ENCODE measurements at places on chromosomes 1 and 21. TPM values are rescaled to one million over a fixed set of nuclear protein-coding genes. Genes with fewer than 3 reads are reported as not detected.

DNA sequence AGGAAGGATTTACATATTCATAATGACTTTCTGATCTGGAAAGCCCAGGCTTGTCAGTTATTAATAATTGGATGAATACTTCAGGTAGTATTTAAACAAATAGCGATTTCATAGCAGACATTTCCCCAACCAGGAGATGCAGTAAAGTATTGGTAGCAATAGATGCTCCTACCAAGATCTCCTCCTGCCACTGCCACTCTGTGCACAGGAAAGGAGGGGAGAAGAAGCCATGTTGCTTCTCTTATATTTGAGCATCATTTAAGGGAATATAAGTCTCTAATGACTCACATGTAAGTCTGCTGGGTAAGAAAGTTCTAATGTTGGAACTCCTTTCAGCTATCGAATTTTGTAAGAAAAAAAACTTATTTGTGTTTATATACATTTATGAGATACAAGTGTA is 420 bp upstream of the IFI16 start:
- no peak for DNase-seq

GRCh38 chr1:30950700-30951099 is 42.1 kb upstream of the SDC3 start:
- DNase-seq, result no peak

DNA sequence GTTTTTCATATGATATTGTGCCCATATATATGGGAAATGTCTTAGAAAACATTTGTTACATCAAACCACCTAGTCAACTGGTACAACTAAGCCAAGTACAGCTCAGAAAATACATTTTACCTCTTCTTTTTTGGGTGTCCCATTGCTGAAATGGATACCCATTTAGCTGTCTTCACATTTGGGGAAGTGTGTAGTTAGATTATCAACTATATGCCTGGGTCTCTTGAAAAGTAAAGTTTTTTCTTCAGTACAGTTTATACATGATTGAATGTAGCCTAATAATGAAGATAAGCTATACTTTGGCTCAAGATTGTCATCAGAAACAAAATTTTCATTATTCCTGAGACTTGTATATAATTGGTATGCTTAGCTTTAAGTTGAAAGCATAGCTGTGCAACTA is 2.0 kb downstream of the AGO3 start:
- no peak for DNase-seq

GRCh38 chr21:42405064-42406013 is 1.6 kb downstream of the UBASH3A start:
- no peak for DNase-seq

DNA sequence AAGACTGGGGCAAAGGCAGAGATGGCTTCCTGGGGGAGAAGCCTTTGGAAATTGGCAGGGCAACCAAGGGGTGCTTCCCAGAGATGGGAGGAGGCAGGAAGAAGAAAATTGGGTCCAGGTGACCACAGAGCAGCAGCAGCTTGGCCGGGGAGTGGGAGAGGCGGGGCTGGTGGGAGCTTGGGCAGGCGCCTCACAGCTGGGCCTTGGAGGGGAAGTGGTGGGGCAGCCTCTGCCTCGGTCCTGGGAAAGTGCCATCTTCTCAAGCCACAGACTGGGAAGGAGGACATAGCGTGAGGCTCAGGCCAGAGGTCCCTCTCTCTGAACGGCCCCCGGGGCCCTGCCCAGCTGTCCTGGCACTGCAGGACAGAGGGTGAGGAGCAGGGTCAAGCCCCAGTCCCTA is 24.0 kb upstream of the WASF2 start:
- no peak for DNase-seq

DNA sequence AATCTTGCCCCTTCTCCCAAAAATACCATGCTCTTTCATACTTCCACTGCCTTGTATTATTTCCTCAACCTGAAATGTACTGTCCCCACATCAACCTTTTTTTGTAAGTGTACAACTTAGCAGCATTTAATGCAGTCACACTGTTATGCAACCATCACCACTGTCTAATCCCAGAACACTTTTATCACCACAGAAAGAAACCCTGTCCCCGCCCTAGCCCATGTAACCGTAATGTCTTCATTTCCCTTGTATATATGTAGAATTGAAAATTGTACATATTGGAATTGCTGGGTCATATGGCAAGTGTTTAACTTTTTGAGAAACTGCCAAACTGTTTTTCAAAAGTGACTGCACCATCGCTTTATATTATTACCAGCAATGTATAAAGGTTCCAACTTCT is 37.4 kb downstream of the PTP4A2 start:
- no peak for DNase-seq

DNA sequence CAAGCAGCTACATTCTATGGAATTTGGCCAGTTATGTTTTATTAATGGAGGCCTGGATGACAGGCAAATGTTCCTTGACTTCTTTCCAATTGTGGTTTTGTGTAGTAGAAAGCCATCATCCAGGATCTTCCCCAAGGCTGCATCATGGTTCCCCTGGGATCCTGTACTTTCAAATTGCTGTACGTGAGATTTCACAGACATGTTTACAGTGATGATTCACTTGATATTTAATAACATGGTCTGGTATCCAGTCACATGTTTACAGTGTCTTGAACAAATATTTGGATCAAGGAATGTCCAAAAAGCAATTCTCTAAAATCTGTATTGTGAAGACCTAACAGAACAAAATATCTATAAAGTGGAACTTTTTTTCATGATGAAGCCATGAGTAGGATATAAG is 68.3 kb upstream of the ST6GALNAC3 start:
- DNase-seq, result no peak

GRCh38 chr1:205667909-205668643 is 12.2 kb downstream of the SLC45A3 start:
- DNase-seq, result no peak

DNA sequence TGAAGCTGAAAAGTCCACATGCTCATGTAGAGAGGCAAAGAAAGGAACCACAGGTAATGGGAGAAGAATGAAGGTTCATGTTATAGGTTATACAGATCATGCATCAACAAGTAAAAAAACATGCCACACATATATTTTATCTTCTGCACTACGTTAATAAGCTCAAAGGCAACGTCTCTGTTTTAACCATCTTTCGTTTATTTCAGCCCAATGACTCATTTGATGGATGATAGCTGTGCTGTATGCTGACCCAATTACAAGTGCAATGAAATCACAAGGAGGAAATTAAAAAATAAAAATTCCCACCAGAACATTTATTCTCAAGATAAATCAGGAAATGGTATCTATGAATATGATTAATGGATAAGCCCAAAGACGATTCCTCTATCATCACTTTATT is 24.6 kb downstream of the XCL1 start:
- DNase-seq, result no peak

GRCh38 chr1:172946814-172947507 is 103.8 kb downstream of the TNFSF18 start:
- DNase-seq, result no peak

- no peak for DNase-seq
Measured at GRCh38 chr1:30485072-30485471, 238.3 kb downstream of the MATN1 start.

- DNase-seq, result no peak
Measured at GRCh38 chr1:205480349-205480985, 24.0 kb upstream of the CDK18 start.

DNA sequence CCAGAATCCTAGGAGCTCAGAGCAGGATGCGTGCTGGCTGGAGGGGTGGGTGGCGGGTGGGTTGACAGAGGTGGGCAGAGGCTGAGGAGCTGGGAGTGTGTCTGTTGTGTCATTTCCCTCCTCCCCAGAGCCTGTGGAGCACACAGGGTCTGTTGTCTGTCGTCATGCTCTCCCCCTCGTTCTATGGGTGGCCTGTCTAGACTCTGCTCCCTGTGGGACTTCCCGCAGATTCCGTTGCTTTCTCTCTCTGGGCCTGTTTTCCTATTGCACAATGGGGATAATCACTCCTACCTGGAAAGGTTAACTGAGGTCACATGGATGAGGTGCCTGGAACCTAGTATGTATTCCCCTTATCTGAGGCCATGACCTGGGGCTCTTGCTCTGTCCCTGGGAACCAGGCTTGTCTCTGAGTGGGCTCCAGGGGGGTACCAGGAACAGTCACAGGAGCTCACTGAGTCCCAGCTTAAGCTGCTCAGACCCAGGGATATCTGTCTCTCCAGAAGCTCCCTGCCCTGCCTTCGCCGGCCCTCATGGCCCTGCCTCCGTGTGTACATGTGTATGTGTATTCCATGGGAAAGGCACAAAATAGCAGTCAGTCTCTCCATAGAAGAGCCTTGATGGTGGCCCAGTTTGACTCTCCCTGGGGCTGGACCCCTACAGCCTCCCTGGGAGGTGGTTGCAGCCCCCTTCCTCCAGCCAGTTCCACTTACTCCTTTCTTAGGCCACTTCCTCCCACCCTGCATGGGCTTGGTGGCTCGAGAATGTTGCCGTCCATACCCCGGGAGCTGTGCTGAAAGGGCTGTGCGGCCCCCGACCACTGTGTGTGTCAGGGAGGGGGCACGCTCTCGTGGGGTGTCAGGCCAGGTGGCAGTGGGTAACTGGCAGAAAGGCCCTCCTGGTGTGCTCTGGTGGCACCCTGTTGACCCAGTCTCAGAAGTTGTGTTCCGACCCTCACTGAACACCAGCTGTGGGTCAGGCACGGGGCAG is 17.9 kb downstream of the PTPRF start:
- DNase-seq, result peak; percentile 32

GRCh38 chr1:184225283-184226099 is 161.3 kb upstream of the C1orf21 start:
- no peak for DNase-seq

GRCh38 chr21:34994766-34995631 is 54.1 kb downstream of the RUNX1 start:
- DNase-seq, result peak; percentile 48

DNA sequence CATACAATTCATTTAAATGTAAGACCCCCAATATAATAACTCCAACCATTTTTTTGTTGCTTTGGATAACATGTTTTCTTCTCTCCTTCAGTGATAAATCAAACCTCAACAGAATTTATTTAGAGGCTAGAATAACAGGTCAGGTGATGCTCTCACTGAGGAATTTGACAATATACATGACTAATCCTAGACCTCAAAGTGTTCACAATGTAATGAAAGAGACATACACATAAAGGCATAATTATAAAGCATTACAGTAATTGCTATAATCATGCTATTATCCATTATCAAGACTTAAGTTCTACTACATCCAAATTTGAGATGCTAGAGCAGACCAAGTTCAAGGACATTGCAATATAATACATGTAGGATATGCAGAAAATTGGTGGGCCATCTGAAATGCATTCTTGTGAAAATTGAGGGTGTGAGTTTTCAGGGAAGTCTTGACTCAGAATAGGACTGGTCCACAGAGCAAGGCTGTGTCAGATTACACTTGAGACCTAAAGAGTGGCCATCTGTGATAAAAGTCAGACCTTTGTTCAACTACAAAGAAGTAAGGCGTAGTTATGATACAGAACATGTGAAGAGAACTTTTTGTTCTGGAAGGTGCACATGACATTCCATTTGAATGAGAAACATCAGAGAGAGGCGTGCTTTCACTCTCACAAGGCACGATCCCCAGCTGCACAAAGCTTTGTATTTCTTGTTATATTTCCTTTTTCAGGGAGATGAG is 45.5 kb downstream of the UTP25 start:
- no peak for DNase-seq

DNA sequence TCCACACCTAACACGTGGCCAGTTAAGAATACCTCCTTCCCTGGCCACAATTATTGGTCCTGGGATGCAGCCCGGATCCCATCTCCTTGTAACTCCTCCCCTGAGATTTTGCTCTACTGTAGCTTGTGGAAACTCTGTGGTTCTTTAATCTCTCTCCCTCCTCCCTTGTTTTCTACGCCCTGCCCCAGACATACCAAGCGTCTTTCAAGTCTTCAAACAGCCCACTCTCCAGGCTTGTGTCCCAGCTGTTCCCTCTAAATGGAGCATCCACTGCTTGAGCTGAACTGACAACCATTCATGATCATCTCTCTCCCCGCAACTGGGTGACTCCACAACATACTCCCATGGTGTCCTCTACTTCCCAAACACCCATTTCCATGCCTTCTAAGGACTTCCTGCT is 111.6 kb downstream of the SIPA1L2 start:
- no peak for DNase-seq

DNA sequence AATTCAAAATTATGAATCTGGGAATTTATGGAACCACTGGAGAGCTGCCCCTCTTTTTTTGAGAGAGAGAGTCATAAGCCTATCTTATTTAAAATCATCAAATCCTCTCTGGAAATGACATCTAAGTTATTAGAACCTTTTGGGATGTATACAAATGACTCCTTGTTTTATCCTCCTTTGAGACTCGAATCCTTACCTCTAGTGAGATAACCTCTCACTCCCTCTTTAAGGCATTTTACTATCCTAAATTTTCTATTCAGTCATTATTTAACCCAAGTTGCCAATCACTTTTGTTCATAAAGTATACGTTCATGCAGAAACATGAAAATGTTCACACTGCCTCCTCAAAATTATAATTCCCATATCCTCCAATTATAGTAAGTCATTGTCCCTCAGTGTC is 313.6 kb upstream of the C1orf87 start:
- DNase-seq, result no peak

- no peak for DNase-seq
Measured at GRCh38 chr1:176802316-176802715, 339.3 kb downstream of the PAPPA2 start.

GRCh38 chr1:231091831-231092301 is 51.8 kb upstream of the FAM89A start:
- DNase-seq, result no peak

DNA sequence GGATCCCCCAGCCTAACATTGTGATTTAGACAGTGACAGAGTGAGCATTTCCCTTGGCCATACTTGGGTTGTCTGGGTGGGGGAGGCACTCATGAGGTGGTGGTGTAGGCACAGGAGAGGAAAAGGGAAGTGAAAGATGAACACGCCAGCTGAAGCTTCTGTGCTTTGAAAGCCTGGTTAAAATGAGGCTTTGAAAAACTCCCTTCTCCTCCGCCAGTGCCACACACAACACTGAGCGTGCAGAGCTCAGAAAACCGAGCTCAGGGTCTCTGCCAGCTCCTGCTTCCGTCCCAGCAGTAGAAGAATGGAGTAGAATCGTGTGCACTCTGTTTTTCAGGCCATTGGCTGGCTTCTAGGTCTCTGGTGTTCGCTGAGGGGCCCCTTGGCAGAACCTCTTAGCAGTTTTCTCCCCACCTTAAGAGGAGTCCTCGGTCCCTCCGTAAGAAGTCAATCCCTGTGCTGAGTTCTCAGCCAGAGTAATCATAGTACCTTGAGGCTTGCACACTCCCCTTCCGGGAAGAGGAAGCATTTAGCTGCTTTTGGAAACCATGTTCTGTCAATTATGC is 12.9 kb downstream of the PLEKHM2 start:
- DNase-seq, result no peak

- DNase-seq, result no peak
Measured at GRCh38 chr21:42330380-42331371, 15.5 kb upstream of the TFF3 start.

GRCh38 chr1:1842360-1843146 is 48.3 kb downstream of the GNB1 start:
- DNase-seq, result no peak

GRCh38 chr1:218718206-218718605 is 373.1 kb downstream of the TGFB2 start:
- DNase-seq, result no peak

Gene S100A14
- total RNA-seq, result not detected

Gene ANXA9
- total RNA-seq, result 1.2 TPM

Gene HEATR1
- 1.6 TPM for total RNA-seq

Gene CYP2J2
- total RNA-seq, result 4.5 TPM

Gene GIPC2
- not detected for total RNA-seq

Gene MYOG
- not detected for total RNA-seq

Gene C8B
- total RNA-seq, result not detected

Gene MMP23B
- not detected for total RNA-seq

Gene SELL
- total RNA-seq, result not detected

Gene MYBPH
- not detected for total RNA-seq

Gene OR2T2
- total RNA-seq, result not detected

Gene GJA4
- total RNA-seq, result not detected

Gene TPTE
- total RNA-seq, result not detected
